ENCODE measurements at places on chromosomes 3 and 15.

- no peak for DNase-seq
Measured at GRCh38 chr3:71514621-71515020, 68.9 kb downstream of the FOXP1 start.

GRCh38 chr3:38107911-38108648 lies 28.8 kb downstream of the ACAA1 start:
- DNase-seq: no peak

DNA sequence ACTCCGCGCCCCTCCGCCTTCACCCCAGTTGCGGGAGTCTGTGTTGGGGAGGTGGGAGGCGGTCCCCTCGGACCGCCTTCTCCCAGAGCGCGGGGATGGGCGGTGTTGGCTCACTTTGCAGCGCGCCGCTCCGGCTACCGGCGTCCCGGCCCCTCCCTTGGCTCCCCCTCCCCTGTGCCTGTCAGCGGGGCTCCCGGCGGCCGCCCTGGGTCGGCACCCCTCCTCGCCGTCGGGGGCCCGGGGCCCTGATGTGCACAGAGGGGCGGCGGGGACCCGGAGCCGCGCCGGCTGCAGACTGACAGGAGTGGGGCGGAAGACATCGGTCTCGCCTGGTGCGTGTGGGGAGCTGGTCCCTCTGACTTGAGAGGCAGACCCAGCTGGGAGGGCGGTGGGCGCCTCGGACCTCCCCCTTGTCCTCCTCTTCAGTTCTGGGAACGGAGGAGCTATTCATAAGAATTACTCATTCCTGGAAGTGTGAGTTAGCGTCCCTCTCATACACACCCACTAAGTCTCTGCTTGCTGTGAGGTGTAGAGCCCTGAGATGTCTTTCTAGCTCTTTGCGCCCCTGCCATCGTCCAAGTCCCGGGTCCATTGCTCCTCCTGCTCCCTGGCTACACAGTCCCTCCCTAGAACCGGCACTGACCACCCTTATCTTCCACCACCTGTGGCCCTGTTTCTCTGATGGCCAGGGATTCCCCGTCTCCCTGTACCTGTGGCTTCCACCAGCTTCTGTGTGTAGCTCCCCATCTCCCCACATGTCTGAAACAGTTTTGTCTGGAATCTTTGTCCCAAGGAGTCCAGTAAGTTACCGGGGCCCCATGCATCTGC lies 42.3 kb upstream of the ROPN1 start:
- DNase-seq: no peak

- DNase-seq: no peak
Measured at GRCh38 chr3:170448584-170448983, 29.9 kb downstream of the CLDN11 start.

- DNase-seq: no peak
Measured at GRCh38 chr15:90519688-90520087, 10.0 kb upstream of the CRTC3 start.

GRCh38 chr15:70113304-70113700 lies 15.6 kb upstream of the TLE3 start:
- DNase-seq: no peak

DNA sequence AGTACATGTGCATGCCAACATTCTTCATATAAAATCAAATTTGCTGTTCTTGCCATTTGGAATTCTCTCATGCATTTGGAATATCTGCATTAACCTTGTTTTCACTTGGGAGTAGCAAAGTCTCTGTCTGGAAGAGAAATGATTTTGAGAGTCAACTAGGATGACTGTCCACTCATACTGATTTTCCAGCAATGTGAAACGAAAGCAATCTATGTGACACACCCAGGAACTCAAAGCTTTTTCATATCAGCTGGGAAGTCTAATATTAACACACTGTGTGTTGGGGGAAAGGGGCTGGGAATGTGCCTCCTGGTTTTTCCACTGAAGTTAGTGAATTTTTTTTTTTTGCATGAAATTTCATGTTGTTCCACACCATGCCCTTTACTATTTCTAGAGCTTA lies 124.9 kb downstream of the DUT start:
- no peak for DNase-seq

GRCh38 chr3:140092848-140093536 lies 158.0 kb downstream of the CLSTN2 start:
- DNase-seq: no peak

DNA sequence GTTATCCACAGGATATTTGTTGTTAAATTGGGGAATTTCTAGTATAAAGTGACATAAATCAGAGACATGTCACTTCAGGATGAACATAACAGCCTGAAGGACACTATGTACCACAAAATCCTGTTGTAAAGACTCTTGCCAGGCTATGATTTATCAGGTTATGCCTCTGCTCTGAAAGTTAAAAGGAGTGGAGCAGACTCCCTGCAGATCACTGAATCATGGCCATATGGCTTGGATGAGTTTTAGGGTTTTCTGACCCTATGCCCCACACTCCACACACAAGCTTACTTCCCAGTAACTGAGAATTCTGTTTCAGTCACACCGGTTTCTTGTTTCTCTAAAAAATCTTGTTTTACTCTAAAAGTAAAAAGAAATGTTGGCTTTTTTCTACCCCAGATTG lies 869.4 kb downstream of the NAALADL2 start:
- peak; percentile 4 for DNase-seq

- peak; percentile 63 for DNase-seq
Measured at GRCh38 chr3:64685800-64686445, 1.9 kb downstream of the ADAMTS9 start.

DNA sequence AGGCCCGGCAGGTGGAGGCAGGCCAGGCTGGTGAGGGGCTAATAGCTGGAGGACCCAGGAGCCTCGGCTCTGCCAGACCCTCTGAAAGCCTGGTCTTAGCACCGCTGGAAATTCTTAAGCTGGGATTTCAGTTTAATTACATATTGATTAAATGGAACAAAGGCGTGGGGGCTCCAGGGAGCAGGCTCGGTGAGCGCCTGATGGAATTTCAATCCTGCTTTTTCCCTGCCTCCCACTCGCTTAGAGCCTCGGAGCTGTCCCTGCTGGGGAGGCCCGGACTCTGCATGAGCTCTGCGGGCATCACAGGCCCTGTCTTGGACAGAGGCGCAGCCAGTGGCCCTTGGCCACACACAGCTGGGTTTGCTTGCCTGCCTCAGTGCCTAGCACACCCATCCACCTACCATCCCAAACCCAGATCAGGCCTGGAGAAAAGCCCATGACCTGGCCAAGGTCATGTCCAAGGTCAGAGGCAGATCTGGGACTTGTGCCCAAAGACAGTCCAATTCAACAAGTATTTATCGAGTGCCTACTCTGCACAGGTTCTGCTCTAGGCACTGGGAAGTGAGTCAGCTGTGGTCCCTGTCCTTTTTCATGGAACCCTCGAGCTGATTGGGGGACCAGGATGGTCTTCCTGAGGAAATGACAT lies 40.6 kb downstream of the LINGO1 start:
- no peak for DNase-seq

DNA sequence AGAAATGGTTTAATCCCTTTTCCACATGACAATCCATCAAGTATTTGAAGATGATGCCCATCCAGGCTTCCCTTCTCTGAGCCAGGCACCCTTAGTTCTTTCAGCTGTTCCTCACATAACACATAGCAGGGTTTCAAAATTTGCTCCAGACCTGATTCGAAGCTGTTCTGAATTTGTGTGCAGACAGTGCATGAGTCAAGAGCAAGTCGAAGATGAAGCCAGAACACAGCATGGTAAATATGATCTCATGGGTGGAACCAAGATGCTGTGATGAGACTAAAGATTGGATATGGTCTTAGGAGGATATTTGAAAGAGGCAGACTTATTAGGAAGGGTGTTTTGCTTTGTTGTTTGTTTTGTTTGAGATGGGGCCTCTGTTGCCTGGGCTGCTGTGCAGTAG lies 32.6 kb upstream of the PDE8A start:
- no peak for DNase-seq

DNA sequence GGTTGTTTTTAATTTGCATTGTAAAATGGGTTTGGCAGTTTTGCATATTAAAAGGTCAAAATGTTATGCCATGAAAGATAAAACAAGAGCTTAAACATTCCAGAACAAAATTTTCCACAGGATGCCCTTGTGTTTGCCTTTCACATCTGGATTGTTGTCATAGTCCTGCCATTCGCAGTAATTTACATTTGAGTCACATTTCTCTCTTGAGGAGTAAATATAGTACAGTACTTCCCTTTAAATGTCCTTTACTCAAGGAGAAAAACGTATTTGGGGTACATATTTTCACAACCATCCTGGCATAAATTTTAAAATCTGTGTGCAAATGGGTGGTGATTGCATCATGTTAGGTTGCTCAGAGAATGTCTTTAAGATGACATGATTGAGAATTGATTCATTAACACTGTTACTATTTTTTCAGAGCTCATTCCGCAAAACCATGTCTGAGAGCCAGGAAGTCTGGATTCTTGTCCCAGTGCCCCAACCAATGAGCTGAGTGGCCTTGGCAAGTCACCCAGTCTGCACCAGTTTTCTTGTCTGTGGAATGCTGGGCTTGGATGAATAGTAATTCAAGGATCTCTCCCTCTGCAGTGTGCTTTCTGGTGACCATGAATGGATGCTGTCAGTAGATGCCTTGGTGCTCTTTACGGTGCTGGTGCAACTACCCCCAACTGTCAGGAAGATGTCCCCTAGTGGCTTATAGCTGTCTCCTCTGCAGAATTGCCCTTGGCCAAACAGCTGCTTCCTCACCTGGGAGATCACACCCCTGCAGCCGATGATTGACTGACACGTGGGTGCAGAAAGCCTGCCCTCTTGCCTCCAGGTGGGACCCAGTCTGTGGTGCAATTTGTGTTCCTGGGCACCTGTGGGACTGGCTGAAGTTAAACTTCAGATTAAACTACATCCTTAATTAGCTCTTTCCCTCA lies 43.0 kb downstream of the ABHD5 start:
- no peak for DNase-seq

- DNase-seq: no peak
Measured at GRCh38 chr3:106687905-106688304, 689.3 kb upstream of the CCDC54 start.

DNA sequence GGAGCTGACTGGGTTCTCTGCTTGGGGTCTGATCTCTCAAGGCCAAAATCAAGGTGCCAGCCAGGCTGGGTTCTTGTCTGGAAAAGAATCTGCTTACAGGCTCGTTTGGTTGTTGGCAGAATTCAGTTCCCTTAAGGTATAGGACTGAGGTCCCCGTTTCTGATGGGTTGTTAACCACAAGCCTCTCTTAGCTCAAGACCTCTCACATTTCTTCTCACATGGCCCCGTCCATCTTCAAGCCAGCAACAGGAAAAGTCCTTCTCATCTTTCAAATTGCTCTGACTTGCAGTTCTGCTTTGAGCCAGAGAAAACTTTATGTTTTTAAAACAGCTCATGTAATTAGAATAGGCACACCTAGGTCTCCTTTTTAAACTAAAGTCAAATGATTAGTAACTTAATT lies 20.4 kb downstream of the UACA start:
- DNase-seq: no peak

DNA sequence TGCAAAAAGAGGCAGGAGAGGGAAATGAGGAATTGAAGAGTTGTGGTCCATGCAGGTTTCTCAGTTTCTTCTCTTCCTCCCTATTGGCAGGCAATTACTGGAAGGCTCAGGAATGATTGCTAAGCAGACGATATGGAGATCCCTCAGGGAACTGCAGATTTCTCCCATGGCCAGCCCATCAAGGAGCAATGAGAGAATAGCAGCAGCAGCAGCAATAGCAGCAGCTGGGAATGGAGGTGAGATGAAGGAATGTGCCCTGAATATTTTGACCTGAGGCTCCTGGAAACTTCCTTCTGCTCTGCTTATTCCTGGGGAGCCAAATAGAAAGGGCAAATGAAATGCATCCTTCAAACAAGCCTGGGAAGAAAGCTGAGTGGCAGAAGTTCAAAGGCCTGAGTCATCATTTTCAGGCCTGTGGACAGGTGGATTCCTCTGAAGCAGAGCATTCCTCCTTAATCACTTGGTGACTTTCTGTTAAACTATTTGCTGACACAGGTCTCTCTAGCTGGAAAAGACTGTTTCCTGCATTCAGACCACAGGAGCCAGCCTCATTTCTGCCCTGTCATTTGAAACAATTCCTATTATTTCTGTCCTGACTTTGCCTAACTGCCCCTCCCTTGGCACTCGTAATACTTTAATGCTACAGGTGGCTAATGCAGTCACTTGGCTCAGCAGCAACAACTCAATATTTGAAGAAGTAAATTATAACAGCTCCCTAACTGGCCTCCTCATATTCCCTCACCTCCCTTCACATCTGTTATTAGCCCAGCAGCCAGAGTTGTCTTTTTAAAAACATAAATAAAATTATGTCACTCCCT lies 146.9 kb upstream of the GADL1 start:
- DNase-seq: peak; percentile 12

DNA sequence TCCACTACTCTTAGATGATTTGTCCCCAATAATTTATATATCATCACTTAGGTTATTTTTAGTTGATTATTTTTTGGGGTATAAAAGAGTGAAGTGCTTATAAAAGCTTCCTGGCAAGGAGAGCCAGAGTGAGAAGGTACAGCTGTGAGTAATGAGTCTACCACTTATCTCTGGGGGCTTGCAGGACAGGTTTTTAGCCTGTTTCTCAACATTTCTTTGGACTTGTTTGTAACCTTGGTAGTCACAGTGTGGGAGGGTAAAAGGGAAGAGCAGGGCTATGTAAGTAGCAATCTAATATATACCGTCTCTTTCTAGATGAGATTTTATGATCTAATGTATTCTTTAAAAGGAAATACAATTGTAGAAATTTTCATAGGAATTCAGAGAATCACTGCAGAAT lies 321.3 kb upstream of the GOLIM4 start:
- no peak for DNase-seq

GRCh38 chr15:35005933-35006332 lies 17.8 kb upstream of the ZNF770 start:
- DNase-seq: no peak

DNA sequence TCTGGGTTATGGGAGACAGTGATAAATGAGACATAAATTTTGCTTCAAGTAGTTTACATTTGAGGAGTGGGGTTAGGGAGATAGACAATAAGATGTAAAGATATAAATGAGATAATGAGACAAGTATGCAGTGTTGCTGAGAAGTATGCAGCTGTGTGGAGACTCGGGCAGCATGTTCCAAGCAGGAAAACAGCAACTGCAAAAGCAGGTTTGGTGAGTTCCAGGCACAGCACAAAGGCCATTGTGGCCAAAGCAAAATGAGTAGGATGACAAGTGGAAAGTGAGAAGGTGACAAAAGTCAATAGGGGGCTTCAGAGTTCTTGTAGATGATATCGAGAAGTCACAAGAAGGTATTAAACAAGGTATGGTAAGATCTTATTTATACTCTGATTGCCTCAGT lies 259.1 kb upstream of the PEX5L start:
- DNase-seq: no peak

GRCh38 chr3:18099611-18100010 lies 325.5 kb downstream of the SATB1 start:
- DNase-seq: no peak

- DNase-seq: no peak
Measured at GRCh38 chr3:139309061-139309591, 34.7 kb upstream of the MRPS22 start.

DNA sequence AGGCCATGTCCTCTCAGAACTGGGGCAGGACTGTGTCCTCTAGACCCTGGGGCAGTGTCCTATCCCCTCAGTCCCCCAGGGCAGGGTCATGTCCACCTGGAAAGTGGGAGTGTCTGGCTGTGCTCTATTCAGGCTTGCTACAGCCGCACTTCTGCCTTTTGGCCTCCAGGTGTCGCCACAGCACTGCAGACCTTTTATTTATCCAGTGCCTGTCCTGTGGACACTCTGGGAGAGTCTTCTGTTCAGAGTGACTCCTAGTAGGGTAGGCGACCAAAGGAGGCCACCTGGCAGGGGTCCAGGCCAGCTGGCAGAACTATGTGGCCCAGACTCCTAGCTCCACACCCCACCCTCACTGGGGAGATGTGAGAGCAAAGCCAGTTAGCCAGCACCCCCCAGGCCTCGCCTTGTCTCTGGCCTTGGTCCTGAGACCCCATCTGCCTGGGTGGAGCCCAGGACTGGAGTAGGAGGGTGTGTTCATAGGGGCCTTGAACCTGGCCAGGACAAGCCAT lies 3.9 kb downstream of the TMIE start:
- DNase-seq: peak; percentile 41
